ENCODE measurements at places on chromosomes 1 and 21. TPM values are rescaled to one million over a fixed set of nuclear protein-coding genes. Genes with fewer than 3 reads are reported as not detected.
A peak's percentile ranks its signal among the peaks of the same experiment; 100 is the strongest.

- DNase-seq, result no peak
These were observed 27.3 kb upstream of the LRRN2 start for GRCh38 chr1:204712708-204713430.

DNM3 gene
- total RNA-seq, result 0.79 TPM

LCE1F gene
- not detected for total RNA-seq

DNA sequence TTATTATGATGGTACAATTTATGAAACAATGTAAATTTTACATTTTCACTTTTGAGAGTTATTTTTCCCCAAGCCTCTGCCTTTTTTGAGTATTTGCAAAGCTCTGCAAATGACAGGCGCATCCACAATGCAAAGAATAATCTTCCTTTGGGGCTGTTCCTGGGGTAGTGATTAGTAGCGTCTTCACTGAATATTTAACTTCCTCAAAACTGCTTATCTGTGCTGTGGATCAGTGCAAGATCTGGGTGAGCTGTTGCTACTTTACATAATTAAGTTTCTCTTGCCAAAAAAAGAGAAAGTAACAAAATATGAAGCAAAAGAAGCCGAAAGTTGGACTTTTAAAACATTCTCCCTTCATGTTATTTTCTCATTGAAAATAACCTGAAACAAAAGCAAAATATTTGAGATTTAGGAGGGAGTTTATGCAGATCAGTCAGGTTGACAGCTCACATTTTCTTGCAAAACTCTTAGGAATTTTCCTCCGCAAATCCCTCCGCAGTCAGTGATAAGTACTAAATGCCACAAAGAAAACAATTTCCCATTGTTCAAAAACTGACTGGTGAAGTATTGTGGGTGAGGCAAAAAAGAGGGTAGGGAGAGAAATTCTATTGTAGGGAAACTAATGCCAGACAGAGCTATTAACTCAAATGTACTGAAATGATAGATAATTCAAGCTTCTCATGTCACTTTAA is 276.4 kb upstream of the B3GALT2 start:
- DNase-seq, result peak; percentile 44

DNA sequence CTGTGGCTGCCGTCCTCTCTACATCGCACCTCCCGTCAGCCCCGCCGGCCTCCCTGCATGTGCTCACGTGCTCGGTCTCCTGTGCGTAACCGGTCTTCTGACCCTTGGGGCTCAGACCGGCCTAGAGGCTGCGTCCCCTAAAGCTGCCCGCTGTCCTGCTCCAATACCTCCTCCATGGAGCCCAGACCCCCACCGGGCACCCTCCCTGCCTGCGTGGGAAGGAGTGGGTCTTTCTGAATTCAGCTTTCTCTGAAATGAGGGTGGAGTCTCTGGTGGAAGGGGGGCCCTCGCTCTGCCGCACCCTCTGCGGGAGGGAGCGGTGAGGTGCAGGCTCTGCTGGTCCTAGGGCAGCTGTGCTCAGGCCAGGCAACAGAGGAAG is 18.7 kb upstream of the POFUT2 start:
- DNase-seq, result no peak

NR1I3 gene
- not detected for total RNA-seq

SPATA17 gene
- total RNA-seq, result 1.5 TPM

DNA sequence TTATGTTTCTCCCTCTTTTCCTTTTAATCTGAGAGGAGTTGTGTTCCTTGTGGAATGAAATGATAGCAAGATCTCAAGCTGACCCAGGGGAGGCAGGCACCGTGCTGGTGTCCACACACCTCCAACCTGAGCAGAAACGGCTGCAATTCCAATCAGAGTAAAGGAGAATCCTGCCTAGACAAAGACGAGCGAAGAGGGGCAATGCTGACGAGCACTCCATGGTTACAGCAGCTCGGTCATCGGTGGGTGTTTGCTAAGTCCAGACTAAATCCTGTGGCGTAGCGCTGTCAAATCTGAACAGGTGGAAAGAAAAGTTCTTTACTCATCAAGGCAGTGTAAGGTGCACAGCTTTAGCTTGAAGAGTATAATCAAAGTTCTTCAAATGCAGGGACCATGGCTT is 74.8 kb downstream of the PLD5 start:
- DNase-seq, result no peak

CELA3A gene
- not detected for total RNA-seq

DNA sequence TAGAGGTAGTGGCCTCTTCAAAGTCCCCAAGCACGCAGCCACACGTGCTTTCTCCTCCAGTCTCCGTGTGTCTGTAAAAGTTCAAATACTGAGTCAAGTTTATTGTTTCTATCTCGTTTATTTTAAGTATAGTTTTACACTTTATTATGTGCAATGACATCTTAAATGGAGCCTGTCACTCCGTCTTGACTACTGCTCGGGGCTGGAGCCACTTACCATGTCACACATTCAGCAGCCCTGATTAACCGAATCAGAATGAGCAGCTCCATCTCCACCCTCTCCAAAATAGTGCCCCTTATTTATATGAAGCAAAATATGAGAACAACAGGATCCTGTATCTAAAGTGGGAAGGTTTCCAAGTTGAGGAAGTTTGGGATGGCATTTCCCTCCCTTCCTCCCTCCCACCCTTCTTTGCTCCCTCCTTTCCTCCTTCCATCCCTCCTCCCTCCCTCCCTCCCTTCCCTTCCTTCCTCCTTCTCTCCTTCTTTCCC is 201.0 kb downstream of the PBX1 start:
- peak; percentile 7 for DNase-seq

AADACL3 gene
- not detected for total RNA-seq

TP53BP2 gene
- 25.3 TPM for total RNA-seq

GRCh38 chr1:230107941-230108340 is 40.9 kb downstream of the GALNT2 start:
- DNase-seq, result no peak

GRCh38 chr1:74748960-74749359 is 16.0 kb downstream of the TYW3 start:
- no peak for DNase-seq

ZBTB8B gene
- total RNA-seq, result 0.35 TPM

DNA sequence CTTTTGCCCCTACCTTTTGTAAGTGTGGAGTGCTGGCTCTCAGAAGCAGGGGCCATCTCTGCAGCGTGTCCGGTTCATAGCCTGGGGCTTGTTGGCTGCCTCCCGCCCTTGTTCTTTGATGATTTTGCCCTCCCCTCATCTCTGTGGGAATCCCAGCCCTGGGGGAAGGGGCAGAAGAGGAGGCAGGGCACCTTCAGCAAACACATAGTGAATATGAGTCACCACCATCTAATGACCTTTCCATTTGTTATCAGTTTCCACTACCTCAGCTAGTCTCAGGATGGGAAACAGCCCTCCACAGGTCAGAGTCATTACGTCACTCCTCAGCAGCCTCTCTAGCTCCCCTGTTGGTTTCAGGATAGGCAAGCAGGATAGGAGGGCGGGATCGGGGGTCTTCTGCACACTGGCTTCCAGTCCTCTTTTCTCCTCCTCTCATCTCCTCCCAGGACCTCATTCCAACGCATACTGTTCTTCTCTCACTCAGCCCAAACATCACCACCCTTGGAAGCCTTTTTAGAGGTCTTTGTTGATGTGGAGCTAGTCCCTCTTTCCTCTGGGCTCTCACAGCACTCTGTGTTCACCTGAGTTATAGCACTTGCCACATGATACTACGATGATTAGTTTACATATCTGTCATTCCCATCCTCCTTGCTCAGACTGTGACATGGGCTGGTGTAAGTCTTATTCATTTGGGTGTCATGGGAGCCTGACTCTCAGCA is 15.8 kb downstream of the GADD45A start:
- DNase-seq, result peak; percentile 43

SERPINC1 gene
- not detected for total RNA-seq

- no peak for DNase-seq
These were observed 9.8 kb downstream of the ABCA4 start for GRCh38 chr1:94110946-94111740.

TLCD4 gene
- 24.6 TPM for total RNA-seq

- no peak for DNase-seq
These were observed 26.4 kb downstream of the COL6A2 start for GRCh38 chr21:46124083-46124925.

DNA sequence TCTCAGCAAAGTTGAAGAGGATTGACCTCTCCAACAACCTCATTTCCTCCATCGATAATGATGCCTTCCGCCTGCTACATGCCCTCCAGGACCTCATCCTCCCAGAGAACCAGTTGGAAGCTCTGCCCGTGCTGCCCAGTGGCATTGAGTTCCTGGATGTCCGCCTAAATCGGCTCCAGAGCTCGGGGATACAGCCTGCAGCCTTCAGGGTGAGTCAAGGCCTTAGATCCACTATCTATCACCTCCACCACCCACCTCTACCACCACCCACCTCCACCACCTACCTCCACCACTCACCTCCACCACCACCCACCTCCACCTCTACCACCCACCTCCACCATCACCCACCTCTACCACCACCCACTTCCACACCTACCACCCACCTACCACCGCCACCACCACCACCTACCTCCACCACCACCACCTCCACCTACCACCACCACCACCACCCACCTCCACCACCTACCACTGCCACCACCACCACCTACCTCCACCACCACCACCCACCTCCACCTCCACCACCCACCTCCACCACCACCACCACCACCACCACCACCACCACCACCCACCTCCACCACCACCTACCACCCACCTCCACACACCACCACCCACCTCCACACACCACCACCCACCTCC is 5.8 kb downstream of the OPTC start:
- DNase-seq, result no peak

LMX1A gene
- not detected for total RNA-seq

PIK3C2B gene
- 3.2 TPM for total RNA-seq

FLG2 gene
- total RNA-seq, result not detected

CCDC27 gene
- total RNA-seq, result not detected

DNA sequence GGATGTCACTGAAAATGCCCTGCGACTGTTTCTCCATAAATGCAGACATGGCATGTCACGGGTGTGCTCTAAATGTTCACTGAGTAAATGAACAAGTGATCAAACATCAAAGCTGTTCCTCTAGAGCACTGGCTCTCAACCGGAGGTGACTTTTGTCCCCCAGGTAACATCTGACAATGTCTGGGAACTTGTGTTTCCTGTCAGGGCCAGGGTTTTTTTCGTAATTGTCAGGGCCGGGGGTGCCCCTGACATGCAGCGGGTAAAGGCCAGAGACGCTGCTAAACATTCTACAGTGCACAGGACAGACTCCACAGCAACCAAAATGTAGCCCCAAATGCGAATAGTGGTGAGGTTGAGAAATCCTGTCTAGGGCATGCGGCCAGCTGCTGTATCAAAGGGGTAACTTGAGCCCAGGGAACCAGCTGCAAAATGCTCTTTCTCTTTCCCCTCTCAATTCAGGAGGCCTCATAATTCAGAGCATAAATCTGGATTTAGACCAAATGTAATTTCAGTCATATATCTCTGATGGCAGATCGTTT is 2.0 kb downstream of the ALDH4A1 start:
- DNase-seq, result no peak

- peak; percentile 39 for DNase-seq
These were observed 49.8 kb downstream of the KCNT2 start for GRCh38 chr1:196558411-196558810.

DNA sequence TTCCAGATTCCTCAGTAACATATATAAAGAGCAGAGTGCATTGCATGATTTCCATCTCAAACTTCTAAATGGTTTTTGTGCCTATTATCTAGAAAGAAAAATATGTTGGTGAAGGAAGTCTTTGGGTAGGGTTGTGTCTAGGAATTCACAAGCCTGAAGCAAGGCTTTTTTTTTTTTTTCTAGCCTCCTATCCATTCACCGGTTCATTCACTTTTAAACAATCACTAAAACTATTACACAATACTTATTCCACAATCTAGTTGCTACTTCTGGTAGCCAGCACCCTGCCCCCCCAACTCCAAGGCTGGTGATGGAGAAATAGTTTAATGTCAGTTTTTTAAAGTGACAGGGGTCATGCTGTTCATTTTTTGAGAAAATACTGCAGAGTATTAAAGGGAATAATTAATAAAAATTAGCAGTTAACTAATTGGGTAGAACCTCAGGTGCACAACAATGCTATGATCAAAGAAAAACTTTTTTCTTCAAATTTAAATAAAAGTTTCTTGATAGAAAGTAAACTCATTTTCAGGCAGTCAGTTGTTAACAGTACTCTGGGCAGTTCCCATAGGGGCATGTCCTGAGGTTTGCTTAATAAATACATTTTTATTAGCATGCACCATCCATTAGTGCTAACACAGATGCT is 10.9 kb downstream of the IRF2BP2 start:
- no peak for DNase-seq

DNA sequence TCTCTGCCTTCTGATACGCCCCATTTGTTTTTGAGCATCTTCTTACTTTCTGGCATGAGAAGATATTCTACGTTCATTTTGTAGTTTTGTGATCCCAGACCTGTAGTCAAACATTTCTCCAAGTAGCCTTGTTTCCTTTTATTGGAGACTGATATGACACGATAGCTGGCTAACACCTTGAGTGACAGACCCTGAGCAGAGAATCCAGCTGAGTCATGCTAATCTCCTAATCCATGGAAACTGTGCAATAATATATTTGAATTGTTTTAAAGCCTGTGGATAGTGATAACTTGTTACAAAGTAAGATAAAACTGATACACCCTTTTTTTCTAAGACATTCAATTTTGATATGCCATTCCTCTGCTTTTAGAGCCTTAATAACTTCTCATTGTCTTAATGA is 1.2 kb upstream of the IFI44L start:
- DNase-seq, result no peak

- DNase-seq, result peak; percentile 89
These were observed 97.4 kb upstream of the SGIP1 start for GRCh38 chr1:66436378-66437135.

DNA sequence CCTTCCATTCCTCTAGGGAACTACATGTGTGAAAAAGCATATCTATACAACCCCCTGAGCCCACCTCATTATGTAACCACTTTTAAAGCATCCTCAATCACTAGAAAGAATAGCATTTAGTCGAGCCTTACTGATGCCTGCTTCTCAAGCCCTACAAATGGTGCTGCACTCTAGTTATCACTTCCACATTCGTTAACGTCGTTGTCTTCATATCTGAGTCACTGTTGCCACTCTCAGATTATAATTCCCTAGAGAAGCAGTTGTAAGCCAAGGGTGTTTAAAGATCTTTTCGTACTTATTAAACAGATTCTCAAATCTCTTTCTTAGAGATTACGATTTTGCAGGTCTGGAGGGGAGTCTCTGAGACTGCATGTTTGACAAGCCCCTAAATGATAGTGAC is 16.5 kb downstream of the ATP1B1 start:
- DNase-seq, result no peak

DNA sequence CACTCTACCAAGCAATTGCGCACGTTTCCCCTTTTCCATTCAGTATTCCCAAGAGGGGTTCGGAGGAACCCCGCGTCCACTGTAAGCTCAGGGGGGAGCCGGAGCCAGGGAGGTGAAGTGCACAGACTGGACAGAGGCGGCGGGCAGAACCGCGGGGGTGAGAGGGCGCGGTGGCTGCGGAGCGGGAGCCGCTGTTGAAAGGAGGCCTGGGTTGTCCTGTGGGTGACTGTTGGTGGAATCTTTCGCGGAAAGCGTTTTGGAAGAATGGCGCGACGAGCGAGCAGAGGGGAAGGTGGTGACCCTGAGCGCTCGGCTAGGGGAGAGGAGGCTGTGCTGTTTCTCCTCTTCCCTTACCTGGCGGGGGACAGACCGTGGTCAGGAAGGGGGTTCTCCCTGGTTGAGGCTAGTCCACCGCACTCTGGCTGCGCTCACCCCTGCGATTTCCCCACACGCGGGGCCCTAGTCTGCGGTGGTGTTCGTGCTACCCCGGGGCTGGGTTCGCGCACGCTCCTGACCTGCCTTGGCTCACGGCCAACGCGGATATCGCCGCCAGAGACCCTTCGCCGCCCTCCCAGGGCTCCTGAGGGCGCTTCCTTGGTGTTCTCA is 92.8 kb downstream of the PRKAB2 start:
- DNase-seq, result no peak

- DNase-seq, result peak; percentile 94
These were observed 61.3 kb downstream of the RAP1GAP start for GRCh38 chr1:21607549-21608529.

GRCh38 chr1:62573675-62574074 is 23.6 kb upstream of the ANGPTL3 start:
- DNase-seq, result no peak
